ENCODE measurements at places on chromosomes 5 and 9.
A peak's percentile ranks its signal among the peaks of the same experiment; 100 is the strongest.

DNA sequence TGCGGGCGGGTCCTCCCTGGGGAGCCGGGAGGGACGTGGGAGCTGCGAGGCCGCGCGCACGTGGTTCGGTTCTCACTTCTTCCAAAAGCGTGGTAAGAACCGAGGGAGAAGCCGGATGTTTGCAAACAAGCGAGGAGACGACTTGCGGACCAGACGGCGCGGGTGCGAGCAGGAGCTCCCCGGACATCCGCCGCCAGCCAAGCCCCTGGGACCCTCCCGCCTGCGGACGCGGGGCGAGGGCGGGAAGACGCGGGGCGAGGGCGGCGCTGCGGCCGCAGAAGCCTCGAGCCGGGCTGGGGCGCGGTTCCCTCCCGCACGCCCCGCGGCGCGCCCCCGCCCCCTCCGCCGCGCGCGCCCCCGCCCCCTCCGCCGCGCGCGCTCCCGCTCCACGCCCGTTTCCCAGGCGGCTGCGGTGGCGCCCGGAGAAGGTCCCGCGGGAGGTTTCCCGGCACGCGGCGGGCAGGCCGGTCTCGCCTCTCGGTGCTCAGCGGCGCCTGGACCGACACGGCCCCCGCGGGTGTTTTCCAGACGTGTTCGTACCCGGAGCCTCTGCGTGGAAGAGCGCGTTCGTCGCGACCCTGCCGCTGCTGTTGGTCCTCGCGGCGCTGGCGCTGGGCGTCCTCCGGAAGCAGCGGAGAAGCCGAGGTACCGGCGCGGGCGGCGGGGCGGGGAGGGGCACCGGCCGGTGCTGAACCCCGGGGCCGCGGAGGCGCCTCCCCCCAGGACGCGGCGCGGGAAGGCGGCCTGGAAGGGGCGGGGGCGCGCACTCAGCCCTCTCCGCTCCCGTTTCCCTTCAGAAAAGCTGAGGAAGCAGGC lies 12.8 kb downstream of the BTNL9 start:
- no peak for DNase-seq

DNA sequence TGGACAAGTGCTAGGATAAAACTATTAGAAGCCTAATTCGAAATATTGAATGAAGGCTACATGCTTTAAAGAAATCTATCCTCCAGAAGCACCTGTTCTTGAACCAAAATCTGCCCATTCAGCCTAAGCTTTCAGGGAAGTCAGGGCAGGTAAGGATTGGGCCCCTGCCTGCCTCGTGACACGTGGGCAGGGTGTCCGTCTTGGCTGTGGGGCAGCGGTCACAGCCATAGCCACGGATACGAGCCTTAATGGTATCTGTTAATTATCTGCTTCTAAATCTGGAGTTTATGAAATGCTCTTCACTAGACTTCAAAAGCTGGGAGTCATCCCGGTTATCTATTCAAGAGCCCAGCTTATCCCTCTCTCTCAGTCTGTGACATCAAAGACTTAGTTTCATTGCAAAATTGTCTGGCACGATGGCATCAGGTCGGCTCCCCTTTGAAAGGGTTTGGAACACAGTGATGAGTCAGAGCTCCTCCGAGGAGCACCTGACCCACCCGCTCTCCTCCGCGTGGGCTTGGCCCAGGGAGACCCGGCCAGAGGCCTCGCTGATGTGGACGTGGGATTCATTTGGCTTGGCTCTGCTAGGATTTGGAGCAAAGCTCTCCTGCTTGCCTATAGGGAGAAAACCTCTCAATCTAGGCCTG lies 135.9 kb downstream of the MACROH2A1 start:
- no peak for DNase-seq

- DNase-seq = no peak
These were observed 122.9 kb upstream of the IL12B start for GRCh38 chr5:159453209-159453608.

DNA sequence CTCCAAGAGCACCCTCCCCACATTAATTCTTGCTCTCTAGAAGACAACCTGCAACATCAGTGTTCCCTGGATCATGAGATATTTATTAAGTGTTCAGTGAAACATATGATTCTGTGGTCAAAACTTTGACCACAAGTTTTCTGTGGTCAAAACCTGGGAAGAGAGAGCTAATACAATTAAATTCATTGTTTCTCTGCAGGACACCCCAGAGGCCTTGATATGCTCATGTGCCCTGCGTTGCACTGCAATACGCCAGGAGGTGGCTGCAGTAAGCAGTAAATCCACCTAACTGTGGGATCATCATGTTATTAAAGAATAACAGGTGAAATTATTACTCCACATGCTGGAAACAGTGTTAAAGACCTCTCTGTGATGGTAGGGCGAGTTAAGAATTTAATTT lies 109.3 kb upstream of the SPDL1 start:
- DNase-seq = no peak

- peak; percentile 29 for DNase-seq
These were observed 9.7 kb downstream of the ORM2 start for GRCh38 chr9:114339130-114339908.

Data from NCI-H226 (cell line).